ENCODE measurements at places on chromosomes 7 and 10.
A peak's percentile ranks its signal among the peaks of the same experiment; 100 is the strongest.

DNA sequence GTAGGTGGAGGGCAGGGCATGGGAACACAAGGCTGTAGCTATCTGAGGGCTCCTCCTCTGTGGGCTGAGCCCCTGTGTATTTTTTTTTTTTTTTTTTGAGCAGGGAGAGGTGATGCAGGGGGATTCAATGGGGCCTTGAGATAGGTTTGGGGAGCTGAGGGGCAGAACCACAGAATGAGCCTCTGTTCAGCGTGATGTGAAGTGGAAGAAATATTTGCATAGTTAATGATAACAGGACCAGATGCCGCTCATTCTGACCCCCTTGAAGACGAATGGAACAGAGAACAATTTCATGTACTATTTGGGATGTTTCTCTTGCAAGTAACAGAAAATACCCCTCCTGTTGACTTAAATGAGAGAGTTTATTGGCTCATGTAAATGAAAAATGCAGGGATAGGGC lies 69.7 kb upstream of the EMX2 start:
- DNase-seq = no peak

DNA sequence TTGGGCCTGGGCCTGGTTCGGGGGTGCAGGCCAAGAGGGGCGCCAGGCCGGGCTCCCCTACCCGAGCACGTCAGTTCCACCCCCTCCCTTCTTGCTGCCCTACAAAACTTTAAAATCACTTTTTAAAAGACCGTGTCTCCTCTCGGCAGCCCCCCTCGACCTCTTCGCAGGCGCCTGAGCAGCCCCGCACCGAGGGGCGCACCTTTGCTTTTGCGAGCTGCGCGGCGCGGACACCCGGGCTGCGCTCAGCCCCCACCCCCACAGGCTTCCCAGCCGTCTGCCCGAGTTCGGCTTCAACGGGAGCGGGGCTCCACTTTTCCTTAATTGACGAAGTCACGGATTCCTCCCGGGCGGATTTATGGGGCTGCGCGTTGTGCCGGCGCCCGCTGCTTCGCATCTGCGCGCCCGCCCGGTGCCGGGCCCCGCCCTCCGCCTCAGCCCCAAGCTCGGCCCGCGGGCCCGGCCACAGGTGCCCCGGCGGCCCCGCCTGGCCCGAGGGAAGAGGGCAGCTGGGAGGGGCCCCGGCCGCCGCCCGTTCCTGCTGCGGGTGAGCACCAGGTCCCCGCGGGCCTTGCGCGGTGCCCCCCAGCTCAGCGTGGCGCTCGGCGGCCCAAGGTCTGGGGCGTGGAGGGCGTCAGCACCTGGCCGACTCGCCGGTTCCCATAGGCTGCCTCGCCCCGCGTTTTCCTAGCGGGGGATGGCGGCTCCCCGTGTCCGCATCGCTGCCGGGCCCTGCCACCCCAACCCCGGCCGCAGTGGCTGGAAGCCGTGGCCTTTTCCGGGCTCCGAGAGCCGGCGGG lies 10.8 kb upstream of the MNX1 start:
- DNase-seq = no peak

- no peak for DNase-seq
Measured at GRCh38 chr7:32670110-32671025, 175.1 kb downstream of the AVL9 start.

GRCh38 chr10:96073722-96074121 lies 30.3 kb downstream of the CCNJ start:
- DNase-seq = no peak

DNA sequence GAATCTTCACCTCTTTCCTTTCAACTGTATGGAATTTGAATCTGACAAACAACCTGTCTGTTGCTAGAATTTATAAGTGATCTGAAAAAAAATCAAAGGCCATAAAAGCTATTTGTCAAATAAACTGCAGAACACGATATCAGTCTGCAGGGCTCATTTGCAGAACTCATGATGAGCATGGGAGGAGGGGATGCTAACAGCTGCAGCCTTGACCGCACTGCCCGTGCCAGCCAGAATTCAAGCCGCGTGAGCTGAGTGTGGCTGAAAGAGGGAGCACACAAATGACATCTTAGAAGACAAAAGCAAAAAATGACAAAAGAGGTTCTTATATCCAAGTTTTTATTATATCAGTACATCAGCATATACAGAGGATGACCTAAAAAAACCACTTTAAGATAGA lies 15.7 kb downstream of the LRRTM3 start:
- DNase-seq = no peak

DNA sequence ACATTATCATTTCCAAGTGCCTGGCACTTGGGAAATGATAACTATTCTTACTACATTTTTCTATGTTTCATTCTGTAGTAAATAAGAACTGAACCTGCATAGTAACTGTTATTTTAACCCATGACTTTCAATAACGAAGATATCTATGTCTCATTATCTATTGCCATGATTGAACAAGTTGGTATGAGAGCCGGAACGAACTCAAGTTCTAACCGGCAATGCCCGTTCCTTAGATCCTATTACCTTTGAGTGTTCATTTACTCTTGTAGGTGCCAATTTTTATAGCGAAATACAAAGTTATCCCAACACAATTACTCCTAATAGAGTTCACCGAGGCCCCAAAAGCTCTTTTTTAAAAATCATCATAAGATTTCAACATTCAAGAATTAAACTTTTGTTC lies 885 bp upstream of the MET start:
- DNase-seq = no peak

DNA sequence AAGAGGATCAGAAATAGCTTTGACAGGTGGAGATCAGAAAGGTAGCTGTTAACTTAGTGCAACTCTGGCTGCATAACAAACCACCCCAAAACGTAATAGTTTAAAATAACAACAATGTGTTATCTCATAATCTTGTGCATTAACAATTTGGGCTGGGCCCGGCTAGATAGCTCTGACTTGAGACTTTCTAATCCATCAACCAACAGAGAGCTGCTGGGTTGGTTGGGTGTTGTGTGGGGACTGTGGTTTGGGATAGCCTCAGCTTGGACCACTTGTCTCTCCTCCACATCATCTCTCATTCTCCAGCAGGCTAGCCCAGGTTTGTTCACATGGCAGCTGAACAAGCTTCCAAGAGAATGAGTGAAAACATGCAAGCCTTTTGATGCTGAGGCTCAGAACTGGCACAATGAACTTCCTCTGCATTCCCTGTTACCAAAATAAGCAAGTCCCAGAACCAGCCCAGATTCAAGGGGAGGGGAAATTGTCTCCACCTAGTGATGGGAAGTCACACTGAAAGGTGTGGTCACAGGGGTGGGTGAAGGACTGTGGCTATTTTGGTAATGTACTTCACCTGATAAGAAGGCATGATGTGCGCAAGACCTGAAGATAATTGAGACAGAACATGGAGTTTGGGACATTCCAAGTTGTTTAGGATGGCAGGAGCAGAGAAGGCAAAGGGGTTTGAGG lies 20.4 kb upstream of the ASAH2 start:
- DNase-seq = no peak

- no peak for DNase-seq
Measured at GRCh38 chr7:139725858-139726484, 51.8 kb downstream of the HIPK2 start.

DNA sequence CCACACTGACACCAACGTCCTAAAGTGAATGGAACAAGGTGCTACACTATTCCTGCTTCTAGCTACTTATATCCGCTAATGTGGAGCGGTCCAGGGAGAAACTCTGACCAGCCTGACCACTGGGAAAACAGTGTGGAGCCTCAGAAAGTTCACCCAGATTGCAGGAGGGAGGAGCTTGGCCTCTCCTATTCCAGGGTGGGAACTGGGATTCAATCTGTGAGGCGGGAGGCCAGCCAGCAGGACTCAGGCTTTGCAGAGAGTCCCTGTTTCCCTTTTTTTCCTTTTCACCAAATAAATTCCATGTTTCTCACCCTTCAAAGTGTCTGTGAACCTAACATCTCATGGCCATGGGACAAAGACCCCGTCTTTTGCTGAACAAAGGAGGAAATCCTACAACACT lies 86.4 kb upstream of the SEMA3C start:
- DNase-seq = no peak

DNA sequence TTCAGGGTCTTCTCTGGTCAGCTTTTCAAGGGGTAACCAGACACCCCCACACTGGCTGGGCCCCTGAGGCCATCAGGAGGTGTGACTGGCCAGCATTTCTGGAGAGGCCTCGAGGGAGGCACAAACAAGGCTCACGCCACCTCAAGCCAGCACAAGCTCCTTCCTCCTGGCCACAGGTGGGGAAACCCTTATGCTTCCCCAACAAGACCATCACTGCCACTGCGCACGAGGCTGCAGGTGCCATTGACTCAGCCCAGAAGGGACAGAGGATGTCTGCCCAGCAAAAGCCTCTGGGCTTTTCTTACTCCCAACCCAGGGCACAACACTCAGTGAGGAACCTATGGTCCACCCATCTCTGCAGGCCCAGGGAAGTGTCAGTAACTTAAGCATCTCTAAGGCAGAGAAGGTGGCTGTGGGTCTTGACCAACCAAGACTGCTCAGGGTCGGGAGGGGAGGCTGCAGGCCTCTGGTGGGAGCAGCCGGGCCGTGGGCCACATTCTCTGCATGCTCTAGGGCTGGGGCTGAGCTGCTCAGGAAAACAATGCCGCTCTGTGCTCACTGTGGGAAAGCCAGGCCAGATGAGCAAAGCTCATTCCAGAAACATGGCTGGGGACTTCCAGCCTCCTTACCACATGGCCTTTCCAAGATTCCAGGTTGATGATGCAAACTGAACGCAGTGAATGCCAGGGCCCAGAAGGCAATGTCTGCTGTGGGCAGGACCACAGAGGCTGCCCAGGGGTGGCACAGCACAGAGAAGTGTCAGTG lies 24.2 kb upstream of the RASSF4 start:
- no peak for DNase-seq

GRCh38 chr10:69348816-69349541 lies 67.7 kb downstream of the TACR2 start:
- DNase-seq = no peak

- DNase-seq = no peak
Measured at GRCh38 chr7:120588416-120588815, 269.5 kb downstream of the TSPAN12 start.

DNA sequence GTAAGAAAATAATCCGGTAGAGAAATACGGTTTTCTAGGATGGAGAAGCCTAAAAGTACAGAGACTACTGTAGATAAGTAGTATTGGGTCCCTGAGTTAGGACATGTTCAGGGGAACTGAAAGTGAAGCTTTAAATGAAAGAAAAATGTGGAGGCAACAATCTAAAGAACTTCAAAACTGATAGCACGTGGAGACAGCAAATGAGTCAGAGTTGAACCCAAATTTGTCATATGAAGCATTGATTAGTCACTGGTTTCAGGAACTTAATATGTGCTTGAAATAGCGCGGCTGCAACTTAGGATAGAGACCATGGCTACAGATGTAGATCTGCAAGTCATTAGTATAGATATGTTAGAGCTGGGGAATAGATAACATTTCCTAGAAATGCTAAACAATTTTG lies 1138.6 kb upstream of the SORCS1 start:
- no peak for DNase-seq

DNA sequence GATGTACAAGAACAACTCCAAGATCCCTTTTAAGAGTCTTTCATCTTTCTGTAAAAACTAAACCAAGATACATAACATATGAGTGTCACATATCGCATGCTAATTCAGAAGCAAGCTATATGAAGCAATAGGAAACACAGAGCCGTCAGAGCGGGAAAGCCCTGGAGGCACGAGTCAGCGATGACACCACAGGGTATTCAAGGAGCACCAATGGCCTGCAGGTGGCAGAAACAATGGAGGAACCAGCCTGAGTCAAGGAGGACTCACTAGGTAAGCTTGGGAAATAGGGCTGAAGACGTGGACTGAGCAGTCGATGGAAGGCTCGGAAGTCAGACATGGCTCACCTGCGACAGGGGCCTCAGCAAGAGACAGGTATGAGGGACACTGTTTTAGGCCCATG lies 214.4 kb downstream of the FAM107B start:
- peak; percentile 77 for DNase-seq

GRCh38 chr10:96352582-96352981 lies 6.2 kb downstream of the OPALIN start:
- no peak for DNase-seq

DNA sequence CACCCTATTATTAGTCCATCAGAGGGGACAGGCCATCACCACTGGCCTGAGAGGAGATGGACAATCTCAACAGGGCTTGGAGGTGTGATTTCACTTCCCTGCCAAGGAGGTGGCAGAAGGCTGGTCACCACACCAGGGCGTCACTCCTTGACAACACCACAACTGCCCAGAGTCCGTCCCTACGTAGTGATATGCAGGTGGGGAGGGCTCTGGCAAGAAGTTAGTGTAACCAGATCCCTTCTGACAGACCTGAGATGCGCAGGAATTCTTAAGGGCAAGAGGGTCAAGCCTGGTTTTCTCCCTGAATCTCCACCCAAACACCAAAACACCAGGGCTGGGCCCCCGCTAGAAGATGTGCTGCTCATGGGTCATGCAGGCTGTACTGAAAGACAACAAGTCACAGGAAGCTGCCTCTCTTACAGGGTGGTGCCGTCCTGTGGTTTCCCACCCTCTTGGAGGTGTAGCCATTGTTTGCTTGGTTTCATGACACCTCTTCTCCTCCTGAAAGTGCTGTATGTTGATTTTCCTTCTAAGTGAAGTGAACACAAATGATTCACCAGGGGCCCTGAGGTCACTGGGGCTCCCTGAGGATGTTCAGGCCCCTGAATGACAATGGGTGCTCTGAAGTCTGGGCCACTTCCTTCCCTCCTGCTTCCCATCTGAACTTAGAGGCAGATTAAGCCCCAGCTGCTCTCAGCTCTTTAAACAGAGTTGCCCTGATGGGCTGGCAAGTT lies 27.1 kb downstream of the ATXN7L1 start:
- peak; percentile 40 for DNase-seq

GRCh38 chr10:11162828-11163599 lies 145.3 kb downstream of the CELF2 start:
- DNase-seq = peak; percentile 87

DNA sequence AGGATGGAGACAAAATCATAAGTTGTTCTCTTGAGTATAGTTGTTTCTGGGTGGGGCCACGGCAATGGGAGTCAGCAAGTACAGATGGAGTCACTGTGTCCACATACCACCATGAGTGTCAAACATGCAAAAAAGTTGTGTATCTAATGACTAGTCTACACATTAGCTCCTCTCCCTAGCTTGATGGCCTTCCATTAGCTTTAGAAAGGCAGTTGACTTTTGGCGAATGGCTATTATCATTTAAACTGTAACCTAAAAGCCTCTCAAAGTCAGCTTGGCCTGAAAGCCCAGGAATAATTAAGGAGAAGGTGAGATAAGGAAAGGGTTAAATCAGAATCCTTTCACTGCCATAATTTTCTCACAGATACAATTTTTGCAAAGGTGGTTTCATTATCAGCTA lies 95.5 kb upstream of the MEOX2 start:
- DNase-seq = no peak

DNA sequence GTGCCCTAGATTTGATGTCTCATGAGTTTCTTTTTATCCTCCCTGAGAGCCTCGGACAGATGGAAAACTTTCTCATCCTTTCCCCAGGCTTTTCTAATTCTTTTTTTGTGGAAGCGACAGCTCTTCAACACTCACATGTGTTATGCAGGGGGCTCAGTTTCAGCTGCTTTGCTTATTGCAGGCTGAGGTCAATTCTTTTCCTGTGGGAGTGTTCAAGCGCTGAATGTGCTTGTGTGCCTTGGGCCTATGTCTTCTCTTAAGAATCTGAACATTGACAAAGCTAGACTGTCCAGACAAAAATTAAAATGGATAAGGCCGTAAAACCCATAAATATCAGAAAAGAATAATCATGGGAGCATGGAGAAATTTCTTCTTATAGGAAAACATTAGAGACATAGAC lies 125.2 kb upstream of the STEAP4 start:
- DNase-seq = no peak

GRCh38 chr7:140069298-140069949 lies 6.7 kb upstream of the PARP12 start:
- DNase-seq = no peak

GRCh38 chr7:128410451-128410753 lies 620 bp upstream of the IMPDH1 start:
- DNase-seq = no peak

GRCh38 chr10:126468467-126468866 lies 80.2 kb upstream of the ADAM12 start:
- DNase-seq = no peak
